ENCODE measurements at places on chromosomes 3 and 15.

- no peak for DNase-seq
Measured at GRCh38 chr15:101016581-101016980, 97.4 kb downstream of the LRRK1 start.

DNA sequence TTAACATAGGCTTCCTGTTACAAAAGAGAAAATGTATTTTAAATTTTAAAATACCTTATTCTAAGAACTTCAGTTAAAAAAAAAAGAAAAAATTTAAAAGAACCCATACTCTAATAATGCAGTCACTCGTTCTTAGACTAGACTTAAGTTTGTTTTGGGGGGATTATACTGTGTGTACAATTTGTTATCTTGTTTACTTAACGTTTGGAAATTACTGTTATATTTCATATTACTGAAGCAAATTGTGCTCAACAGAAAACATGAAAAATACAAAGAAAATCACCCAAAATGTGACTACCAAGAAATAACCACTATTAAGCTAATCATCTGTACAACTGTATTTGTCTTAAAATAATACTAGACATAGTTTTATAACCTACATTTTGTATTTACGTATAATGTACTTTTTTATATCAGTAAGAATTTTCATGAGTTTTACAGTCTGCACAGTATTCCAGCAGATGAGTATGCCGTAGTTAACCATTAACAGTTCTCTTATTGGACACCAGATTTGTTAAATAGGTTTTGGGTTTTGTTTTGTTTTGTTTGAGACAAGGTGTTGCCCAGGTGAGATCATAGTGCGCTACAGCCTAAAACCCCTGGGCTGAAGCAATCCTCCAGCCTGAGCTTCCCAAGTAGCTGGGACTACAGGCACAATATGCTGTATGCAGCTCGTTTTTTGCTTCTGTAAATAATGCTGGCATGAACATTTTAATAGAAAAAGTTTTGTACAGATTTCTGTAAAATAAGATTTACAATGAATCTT is 88.8 kb upstream of the CHD2 start:
- DNase-seq, result no peak

DNA sequence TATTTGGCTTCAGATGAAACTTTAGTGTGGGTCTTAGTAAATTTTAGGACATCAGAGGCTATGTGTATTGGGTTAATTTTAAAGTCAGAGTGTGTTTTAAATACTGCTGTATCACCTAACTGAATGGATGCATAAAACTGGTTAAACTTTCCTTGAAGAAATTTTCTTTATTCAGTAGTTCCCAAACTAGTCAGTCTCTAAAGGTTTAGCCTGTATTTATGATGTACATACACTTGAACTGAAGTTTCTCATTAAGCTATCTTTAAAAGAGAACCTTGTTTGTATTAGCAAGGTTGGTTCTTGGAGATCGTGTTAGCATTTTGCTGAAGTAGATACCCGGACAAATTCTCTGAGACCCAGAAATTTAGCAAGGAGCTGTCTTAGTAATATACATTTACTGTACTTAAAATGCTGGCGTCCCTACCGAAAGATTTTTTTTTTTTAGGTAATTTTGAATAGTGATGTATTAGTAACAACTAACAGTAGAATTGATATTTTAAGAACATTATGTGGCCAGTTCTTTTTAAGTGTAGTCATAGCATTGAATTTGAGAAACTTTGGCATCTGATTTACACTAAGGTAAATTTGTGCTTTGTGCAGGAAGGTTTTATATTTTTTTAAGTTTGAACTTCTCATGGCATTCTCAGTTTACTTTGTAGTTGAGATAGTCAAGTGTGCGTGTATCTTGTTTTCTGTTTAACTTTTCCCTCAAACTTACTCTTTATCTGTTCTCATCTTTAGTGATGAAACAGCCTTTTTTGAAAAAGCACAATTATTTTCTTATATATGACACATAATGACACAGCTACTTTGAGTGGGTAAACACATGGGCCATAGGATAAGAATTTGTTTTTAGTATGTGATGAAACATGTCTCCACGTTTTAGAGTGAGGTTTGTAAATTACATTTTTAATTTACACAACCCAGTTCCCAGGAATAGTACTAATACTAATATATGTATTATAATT is 2.9 kb downstream of the DIPK2A start:
- DNase-seq, result no peak

GRCh38 chr3:5057272-5057671 is 64.8 kb upstream of the ARL8B start:
- no peak for DNase-seq

GRCh38 chr15:89813381-89814111 is 1.1 kb downstream of the ANPEP start:
- no peak for DNase-seq

DNA sequence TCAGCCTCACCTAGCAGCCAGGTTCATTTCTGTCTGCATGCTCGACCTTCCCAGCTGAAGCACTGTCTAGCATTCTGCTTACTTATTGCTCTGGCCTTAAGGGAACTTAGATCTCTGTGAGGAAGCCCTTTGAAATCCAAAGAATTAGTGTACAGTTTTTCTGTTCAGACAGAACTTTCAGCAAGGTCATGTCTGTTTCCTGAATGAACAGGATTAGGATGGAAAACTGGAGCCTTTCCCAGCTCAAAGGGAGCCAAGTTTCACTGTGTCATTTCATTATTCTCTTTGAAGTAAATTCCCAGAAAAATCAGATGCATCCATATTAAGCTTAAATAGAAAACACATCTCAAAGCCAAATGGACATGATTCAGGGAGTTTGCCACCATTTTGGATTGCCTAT is 457.3 kb upstream of the KCNMB2 start:
- no peak for DNase-seq

DNA sequence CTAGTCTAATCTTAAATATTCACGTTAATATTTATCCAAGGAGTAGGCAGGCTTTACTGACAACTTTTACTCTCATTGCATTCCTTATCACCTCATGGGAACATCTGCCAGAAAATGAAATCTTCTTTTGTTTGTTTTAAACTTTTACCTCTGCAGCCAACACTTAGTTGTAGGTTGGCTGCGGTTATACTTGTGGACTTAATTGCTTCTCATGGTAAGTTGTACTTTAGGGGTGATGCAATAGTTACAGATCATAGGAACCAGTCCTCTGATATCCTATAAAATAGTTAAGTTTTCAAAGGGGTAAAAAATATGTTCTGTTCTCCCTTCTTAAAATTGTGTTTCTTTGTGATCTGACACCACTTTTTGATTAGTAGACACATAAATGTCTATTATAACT is 321.9 kb downstream of the ZPLD1 start:
- no peak for DNase-seq

GRCh38 chr3:194312186-194312742 is 38.9 kb downstream of the CPN2 start:
- no peak for DNase-seq

DNA sequence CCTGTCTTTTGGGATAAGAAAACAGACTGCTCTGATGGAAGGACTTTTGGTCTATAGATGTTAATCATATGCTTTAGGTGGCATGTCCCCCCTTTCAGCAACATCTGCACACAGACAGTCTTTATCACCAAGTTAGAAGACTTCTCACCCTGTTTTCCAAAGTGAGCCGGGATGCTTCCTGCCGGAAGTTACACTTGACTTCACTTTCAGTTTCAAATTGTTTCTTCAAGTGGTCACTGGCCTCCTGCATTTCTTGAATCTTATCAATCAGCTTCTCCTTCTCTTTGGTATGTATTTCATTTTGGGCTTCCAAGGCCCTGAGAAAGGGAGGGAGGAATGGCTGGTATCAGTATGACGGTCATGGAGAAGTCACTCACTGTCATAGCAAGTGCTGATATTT is 27.2 kb upstream of the GNB5 start:
- no peak for DNase-seq

GRCh38 chr3:34219556-34219955 is 421.1 kb downstream of the PDCD6IP start:
- DNase-seq, result no peak

DNA sequence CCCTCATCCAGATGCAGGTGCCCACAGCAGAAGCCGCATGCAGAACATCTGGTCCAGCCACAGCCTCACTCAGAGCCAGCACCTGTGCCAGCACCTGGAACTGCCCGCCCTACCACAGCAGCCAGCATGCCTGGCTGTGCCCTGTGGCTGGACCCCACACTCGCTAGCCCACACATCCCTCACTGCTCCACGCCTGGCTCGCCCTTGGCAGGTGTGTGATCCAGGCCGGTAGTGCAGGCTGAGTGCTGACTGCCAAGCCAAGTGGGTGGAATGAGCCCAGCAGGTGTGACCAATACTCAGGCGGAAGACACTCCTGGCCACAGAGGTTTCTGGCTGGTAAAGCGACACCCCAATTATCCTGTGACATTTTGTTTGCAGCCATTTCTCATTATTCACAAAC is 162.4 kb upstream of the ROBO1 start:
- no peak for DNase-seq
